ENCODE measurements at places on chromosomes 5 and 9.

- no peak for DNase-seq
Observed at GRCh38 chr9:19642256-19642655, 146.6 kb downstream of the SLC24A2 start.

GRCh38 chr9:21002040-21002439 lies 29.4 kb downstream of the HACD4 start:
- no peak for DNase-seq

DNA sequence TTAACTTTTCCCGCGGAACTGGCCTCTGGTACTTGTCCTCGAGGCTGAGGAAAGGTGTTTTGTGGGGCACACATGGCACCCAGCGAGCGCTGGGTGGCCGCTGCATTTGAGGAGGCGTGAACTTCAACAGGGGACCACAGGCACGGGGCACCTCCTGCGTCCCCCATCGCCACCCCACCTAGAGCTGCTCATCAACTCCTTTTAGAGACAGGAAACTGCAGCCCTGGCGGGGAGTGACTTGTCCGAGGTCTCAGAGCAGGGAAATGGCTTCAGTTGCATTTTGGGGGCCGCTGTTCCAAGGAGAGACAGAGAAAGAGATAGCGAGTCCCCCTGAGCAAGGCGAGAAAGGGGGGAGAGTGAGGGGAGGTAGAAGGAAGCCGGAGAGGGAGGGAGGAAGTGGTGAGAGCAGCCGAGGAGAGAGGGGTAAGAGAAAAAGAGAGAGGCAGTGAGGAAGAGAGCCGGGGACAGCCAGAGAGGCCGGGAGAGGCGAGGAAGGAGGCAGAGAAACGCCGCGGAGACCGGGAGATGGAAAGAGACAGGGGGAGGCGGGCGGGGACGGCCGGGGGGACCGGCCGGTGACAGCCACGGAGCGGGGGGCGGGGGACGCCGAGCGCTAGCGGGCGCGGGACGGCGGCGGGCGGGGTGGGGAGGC lies 12.5 kb upstream of the LHX2 start:
- no peak for DNase-seq

GRCh38 chr5:50768634-50769033 lies 102.2 kb downstream of the PARP8 start:
- DNase-seq: no peak

- DNase-seq: no peak
Observed at GRCh38 chr5:146233441-146233840, 30.0 kb downstream of the RBM27 start.

GRCh38 chr5:9361835-9362234 lies 184.0 kb downstream of the SEMA5A start:
- DNase-seq: no peak
